ENCODE measurements at places on chromosomes 5 and 9.

GRCh38 chr5:53733853-53734252 lies 173.4 kb downstream of the NDUFS4 start:
- DNase-seq, result no peak

- DNase-seq, result no peak
These were observed 30.5 kb downstream of the LARS1 start for GRCh38 chr5:146151970-146152369.

DNA sequence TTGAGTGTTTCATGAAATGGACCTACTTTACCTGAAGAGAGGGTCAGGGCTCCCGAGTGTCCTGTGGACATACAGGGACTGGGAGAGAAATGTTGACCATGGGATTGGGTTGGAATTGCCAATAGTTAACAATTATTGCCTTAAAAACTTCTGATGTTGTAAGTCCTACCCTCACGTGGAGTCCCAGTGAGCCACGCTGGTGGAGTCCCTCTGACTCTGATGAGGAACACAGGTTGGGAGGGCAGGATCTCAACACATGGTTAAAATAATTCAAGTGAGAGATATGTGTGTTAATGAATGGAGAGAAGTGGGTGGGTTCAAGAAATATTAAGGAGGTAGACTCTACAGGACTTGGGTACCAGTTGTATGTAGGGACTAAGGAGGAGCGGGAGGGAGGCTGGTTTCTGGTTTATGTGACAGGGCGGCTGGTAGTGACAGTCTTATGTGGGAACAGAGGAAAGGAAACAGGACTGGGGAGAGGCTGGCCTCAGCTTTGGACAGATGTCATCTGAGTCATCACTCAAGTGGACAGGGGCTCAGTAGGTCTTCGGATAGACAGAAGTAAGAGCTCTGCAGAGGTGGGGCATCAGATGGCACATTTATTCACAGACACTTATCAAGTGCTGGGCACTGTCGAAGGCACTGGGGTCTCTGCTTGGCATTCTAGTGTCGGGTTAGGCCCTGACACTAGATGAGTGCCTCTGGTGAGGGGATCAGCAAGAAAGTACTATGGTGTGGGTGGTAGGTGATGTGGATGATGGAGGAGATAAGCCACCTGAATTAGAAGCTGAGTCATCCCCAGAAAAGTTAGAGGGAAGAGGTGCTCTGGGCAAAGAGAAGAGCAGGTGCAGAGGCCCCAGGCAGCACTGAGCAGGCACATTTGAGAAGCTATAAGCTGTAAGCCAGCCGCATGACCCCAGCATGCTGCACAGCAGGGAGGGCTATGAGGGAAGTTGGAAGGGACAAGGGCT lies 27.2 kb downstream of the MAML1 start:
- DNase-seq, result no peak

- DNase-seq, result peak; percentile 30
These were observed 6.7 kb upstream of the ZCCHC10 start for GRCh38 chr5:133032852-133033742.

DNA sequence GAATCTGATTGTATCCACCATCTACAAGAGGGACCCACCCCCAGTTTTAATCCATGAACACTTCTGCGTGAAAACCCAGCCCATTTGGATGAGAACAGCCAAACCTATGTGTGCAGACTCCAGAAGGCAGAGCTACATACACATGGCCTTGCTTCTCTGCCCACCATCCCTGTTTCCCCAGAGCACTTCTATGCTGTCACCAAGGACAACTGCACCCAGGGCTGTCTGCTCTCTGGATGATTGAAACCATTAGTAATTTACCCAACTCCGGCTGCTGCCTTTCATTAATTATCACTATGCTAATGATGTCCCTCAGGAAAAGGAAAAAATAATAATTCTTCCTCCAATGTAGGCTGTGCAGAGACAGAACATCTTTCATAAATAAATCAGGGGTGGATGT lies 8.9 kb downstream of the CARTPT start:
- DNase-seq, result no peak

- DNase-seq, result peak; percentile 70
These were observed 92.4 kb downstream of the GNAQ start for GRCh38 chr9:77939149-77939668.

DNA sequence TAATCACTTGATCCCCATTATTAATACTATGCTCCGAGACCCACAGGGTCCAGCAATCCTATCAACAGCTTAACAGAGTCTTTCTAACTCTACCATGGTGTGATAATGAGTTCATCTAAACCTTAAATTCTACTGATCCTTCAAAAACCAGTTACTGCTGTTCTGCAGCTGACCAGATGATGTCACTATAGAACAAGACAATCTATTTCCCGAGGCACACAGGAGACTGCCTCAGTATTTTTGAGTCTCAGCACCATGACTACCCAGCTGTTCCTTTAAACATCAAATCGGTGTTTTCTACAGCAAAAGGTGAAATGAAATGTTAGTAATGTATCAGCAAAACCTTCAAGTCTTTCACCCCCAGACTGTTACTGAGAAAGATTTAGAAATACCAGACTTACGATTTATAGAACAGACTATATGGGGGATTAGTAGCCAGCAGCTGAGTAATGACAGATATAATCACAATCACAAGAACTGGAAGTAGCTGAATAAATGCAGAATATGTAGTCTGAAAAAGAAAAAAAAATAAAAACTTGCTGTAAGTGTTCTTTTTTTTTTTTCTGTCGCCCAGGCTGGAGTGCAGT lies 16.9 kb downstream of the DNAJC18 start:
- DNase-seq, result peak; percentile 81

DNA sequence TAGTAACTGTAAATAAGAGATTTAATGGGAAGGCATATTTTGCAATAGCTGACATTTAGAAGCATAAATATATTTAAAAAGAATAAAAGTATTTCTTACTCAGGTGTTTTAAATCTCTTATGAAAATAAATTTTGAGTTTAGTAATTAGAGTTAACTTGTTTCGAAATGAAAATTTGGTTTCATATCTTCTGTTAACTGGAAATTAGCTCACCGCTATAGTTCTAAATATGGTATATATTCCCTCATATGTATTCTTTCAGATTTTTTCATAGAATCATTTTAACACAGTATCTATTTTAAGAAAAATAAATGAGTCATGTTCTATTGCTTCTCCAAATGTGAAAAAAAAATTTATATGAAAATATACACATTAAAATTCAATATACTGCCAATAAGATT lies 434.1 kb downstream of the DTWD2 start:
- no peak for DNase-seq

DNA sequence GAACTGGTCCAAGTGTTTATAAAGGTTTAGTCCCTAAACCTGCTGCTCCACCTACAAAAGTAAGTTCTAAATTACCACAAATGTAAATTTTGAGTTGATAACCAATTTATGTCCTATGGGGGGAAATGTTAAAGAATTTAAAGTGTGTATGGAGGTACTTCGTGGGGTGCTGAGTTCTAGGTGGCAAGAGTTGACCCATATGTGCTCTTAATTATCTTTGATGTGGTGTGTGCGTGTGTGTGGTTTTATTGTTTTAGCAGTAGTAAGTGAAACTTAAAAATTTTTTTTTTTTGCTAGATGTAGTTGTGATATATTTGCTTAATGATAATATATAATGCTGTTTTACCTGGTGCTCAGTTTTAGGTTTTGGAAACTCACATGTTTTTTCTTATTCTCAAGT lies 72.6 kb downstream of the GPBP1 start:
- no peak for DNase-seq

GRCh38 chr9:132732326-132733259 lies 62.3 kb downstream of the GTF3C4 start:
- no peak for DNase-seq

DNA sequence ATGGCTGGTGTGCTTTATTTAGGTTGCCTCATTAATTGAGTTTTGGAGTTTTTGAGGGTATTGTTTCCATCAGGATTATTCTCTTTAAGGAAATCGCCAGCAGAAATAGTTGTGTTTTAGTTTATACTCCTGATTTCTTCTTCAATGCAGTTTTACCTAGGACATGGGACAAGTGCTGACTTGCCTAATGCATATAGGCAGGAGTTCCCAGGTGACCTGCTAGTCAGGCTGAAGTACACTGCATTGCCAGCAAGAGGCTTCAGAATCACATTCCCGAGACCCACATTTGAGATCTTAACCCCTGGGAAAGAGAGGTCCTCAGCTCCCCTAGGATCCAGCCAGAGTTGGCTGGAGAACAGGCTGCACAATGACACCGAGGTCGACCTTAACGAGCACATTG lies 1.5 kb upstream of the OR1N2 start:
- no peak for DNase-seq

DNA sequence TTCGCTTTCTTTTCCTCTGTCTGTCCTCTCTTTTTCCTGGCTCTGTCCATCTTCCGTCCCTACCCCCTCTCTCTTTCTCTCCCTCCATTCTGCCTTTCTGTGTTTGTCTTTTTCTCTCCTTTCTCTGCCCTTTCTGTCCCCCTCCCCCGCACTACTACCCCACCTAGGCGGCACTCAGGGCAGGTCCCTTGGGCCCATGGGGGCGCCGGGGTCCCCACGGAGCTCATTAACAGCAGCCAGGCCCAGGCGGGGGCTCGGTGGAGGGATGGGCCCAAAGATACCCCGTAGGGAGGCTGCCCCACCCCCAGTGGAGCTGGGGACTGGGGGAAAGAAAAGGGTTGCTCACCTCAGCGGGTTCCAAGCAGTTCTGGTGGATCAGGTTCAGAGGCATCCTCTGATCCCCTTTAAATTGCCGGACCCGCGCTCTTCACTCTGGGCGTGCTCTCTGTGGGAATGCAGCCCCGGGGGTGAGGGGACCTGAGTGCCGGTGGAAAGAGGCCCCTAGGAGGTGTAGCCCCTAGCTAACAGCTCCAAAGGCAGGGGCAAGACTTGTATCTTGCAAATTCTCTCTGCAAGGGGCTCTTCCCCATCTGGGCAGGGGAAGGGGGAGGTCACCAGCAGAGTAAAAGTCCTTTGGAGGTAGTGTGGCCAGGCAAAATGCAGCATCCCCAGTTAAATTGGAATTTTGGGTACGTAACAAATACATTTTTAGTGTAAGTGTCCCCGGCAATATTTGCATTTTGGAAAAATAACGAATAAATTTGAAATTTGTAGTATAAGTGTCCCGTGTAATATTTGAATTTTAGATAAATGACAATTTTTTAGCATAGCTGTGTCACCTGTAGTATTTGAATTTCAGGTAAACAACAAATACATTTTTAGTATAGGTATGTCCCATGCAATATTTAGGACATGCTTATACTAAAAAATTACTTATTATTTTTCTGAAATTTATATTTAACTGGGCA lies 7.4 kb downstream of the LHX2 start:
- no peak for DNase-seq

DNA sequence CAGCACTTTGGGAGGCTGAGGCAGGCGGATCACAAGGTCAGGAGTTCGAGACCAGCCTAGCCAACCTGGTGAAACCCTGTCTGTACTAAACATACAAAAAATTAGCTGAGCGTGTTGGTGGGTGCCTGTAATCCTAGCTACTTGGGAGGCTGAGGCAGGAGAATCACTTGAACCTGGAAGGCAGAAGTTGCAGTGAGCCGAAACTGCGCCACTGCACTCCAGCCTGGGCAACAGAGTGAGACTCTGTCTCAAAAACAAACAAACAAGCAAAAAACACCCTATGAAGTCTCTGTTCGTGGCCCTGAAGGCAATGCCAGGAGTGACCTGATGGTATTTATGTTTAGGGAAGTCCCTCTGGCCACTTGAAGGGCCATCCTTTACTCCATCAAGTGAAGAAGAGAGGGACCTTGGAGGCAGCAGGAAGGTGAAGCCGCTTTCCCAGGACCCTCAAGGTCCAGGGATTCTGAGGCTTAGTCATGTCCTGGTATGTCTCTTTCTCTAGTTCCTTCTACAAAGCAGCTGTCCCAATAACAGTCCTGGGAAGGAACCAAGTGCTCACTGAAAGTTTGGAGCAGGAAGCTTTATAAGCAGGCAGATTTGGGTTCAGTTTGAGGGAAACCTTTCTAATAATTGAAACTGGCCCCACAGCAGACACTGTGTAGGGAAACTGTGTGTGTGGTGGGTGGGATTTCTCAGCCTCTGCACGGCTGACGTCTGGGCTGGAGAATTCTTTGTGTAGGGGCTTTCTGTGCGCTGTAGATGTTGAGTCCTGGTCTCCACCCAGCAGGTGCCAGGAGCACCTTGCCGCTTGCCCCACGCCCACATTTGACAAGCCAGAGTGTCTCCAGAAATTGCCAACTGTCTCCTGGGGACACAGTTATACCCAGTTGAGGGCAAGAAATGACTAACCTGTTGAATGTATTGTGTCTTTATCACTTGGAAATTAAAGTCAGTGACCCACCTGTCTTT lies 12.5 kb downstream of the PHF2 start:
- DNase-seq, result no peak

GRCh38 chr9:130994135-130995085 lies 14.6 kb upstream of the LAMC3 start:
- no peak for DNase-seq

DNA sequence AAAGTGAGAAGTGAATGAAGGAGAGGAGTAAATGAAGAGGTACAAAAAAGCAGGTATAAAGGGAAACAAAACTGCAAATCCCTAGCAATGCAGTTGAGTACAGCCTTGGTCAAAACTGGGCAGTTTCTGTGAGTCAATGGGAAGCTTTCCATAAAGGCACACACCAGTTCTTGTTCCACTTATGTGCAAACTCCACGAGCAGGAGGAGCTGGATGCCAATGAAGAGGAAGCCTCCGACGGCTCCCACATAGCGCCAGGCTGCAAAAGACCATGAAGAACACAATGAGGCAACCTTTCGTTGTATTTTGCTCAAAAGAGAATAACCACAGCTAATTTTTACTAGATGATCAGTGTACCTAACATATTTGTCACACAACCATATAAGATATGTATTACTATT lies 81.1 kb downstream of the SERINC5 start:
- no peak for DNase-seq

- no peak for DNase-seq
These were observed 77.8 kb downstream of the COL15A1 start for GRCh38 chr9:99021512-99021911.

DNA sequence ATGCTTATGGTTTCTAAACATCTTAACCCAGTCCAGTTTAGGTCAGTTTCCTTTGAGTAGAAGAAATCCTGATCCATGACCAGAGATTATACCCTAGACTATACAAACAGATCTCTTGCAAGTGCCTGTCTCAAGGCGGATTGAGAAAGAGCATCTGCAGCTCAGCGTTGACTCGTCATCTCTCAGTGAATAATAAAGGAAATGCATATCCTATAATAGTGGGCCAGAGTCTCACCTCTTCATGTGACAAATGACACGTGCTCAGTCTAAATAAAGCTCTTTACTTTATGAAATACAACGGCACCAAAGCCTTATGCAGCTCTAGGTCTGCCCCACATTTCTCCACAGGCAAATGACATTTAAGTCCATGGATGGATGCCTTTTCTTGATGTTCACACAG lies 179.4 kb upstream of the NR3C1 start:
- no peak for DNase-seq

GRCh38 chr5:165525271-165525670 lies 2019.9 kb downstream of the MAT2B start:
- DNase-seq, result no peak

GRCh38 chr9:71767776-71768321 lies 464 bp downstream of the CEMIP2 start:
- peak; percentile 62 for DNase-seq

DNA sequence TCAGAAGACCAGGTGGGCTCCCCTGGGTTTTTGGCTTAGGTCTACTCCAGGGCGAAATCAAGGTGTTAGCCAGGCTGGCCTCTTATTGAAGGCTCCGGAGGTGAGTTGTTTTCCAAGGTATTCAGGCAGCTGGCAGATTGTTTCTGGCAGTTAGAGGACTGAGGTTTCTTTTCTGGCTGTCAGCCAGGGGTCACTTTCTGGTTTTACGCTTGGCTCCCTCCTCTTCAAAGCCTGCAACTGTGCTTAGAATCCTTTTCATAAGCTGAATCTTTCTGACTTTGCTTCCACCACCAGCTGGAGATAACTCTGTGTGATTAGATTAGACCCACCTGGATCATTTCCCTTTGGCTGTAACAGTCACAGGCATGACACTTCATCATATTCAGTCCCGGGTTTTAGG lies 24.6 kb downstream of the RFK start:
- no peak for DNase-seq

Measured in erythroblast (primary cell).